ENCODE measurements at places on chromosomes 4 and X. TPM values are rescaled to one million over a fixed set of nuclear protein-coding genes. Genes with fewer than 3 reads are reported as not detected.

The SLC25A14 gene
- total RNA-seq, result 17.5 TPM

The C4orf17 gene
- total RNA-seq, result not detected

The RASL11B gene
- 0.08 TPM for total RNA-seq

The PAGE4 gene
- total RNA-seq, result not detected

The SATL1 gene
- total RNA-seq, result not detected

The IL13RA1 gene
- total RNA-seq, result 61.1 TPM

The ZBTB33 gene
- total RNA-seq, result 11.1 TPM

The ETDA gene
- total RNA-seq, result not detected

The CDKL2 gene
- total RNA-seq, result 0.63 TPM

The TBC1D1 gene
- 23.9 TPM for total RNA-seq

The PARM1 gene
- 0.55 TPM for total RNA-seq

The GABRQ gene
- 0.20 TPM for total RNA-seq
